ENCODE measurements at places on chromosomes 6 and 20.

DNA sequence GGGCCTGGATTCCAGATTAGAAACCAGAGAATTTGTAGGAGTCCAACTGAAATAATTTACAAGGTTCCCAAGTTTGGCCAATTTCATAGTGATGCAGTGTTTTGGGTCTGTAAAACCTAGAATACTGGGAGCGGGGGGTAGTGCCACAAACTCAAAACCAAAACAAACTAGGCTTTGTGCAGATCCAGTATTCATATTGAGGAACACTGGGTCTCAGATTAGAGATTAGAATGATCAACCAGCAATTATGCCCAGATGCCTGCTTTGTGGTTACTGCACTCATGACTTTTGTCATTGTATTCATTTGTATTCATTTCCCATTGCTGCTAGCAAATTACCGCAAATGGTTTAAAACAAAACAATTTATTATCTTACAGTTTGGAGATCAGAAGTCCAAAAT, 3.2 kb upstream of the NDUFAF4 start:
- DNase-seq, result no peak

DNA sequence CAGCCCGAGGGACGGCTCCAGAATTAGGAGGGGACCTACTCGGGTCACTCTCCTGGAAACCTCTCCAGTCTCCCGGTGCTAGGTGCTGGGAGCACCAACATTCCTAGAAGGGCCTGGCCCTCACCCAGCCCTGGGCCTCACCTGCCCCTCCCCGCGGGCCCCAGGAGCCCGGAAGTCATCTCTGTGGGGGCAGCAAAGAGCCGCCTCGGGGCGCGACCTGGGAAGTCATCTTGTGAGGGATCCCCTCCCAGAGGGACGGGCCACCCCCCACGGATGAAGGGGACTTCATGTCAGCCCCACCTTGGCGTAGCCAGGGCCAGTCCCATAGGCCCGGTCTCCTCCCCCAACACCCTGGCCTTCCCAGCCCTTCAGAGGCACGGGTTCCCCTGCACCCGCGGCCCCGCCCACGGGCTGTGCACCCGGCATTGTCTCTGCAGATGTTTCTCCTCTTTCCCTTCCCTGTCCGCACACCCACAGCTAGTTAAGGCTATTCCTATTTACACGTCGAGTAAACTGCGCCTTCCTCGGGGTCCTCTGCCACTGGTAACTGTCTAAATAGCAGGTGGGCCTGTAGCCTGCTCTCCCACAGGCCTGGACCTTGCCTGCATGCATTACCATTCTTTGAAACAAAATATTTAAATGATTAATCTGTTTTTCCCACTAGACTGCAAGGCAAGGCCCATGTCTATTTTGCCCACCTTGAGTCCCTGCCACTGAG, 896 bp upstream of the RNASET2 start:
- peak; percentile 59 for DNase-seq

GRCh38 chr6:112311950-112312547, 35.1 kb upstream of the RFPL4B start:
- DNase-seq, result no peak

GRCh38 chr6:54134935-54135334, 23.7 kb downstream of the MLIP start:
- no peak for DNase-seq

- no peak for DNase-seq
These were observed 78.0 kb upstream of the ELOVL5 start for GRCh38 chr6:53426667-53427270.

- DNase-seq, result no peak
These were observed 77.8 kb downstream of the ESR1 start for GRCh38 chr6:151885234-151885633.

DNA sequence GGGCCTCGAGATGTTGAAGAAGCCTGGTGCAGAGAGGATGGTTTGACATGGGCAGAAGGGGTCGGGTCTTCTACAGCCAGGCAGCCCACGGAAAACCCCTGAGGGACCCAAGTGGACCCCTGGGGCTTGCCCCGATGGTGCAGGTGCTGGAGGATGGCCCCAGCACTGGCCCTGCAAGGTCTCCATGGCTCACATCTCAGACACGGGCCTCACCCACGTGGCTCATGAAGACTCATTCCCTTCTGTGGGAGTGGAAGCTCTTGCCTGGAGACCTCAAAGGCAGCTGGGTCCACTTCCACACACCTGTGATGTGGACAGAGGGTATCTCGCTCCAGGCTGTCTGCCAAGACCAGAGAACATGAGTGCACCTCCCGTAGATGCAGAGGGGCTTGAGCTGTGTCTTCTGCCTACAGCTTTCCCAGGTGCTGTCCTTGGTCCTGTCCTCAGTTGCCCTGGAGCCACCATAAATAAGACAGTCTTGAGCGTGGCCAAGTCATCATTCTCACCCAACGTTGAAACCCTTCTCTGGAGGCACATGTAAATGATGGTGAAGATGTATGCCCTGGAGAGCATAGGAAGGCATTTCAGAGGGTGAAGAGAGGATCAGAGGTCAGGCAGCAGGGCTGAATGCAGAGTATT, 108.0 kb downstream of the SYNDIG1 start:
- no peak for DNase-seq

DNA sequence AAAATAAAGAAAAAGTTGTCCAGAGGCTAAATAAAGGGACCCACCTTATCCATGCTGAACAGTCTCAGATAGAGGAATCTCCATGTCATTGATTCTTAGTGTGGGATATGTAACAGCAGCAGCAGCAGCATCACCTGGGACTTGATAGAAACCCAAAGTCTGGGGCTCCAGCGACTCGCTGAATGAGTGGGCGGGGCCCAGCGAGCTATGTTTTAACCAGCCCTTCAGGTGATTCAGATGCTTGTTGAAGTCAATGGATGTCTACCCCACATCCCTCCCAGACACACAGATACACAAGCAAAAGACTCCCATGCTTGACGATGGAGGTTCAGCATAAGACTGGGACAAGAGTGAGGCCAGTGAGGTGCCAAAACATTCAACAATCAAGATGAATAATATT, 298.6 kb downstream of the UBE3D start:
- DNase-seq, result no peak

DNA sequence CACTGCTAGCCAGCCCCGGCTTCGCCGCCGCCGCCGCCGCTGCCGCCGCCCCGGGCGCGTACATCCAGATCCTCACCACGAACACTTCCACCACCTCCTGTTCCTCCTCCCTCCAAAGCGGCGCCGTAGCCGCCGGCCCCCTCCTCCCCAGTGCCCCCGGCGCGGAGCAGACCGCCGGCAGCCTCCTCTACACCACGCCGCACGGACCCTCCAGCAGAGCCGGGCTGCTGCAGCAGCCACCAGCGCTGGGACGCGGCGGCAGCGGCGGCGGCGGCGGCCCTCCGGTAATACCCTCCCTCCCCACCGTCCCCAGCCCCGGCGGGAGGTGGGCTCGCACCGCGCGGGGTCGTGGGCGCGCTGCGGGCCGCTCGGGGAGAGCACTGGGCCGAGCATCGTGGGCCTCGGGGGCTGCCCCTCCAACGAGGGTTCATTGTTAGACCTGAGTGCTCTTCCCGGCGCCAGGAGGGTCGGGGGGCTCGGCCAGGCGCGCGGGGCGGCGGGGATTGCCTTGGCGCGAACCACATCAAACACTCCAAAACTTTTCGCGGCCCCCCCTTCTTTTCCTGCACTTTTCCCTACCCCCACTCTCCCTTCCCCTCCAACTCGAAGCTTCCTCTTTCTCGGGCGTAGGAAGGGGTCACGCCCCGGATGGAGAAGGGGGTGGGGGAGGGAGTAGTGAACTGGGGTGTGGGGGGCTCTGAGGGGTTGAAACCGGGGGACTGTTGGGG, 827 bp downstream of the E2F3 start:
- DNase-seq, result peak; percentile 58

GRCh38 chr6:168002804-168003203, 5.3 kb downstream of the KIF25 start:
- DNase-seq, result no peak
